ENCODE measurements at places on chromosomes 12 and 14.

- DNase-seq: no peak
Measured at GRCh38 chr12:109897029-109897428, 3.0 kb upstream of the TCHP start.

- DNase-seq: peak; percentile 24
Measured at GRCh38 chr14:33307691-33308251, 369.1 kb downstream of the NPAS3 start.

DNA sequence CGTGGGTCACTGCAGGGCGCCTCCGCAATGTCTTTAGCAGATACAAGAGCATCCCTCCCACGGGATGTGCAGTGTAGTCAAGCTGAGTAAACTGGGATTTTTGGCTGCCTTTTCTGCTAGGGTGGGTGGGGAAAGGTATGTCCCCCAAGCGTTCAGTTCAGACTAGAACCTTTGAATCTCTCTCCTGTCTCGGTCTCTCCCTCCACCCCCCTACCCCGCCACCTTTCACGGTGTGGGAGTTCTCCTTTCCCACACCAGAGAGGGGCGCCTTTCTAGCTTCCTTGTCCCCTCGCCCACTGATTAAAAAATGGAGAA is 525 bp upstream of the FAR2 start:
- no peak for DNase-seq

DNA sequence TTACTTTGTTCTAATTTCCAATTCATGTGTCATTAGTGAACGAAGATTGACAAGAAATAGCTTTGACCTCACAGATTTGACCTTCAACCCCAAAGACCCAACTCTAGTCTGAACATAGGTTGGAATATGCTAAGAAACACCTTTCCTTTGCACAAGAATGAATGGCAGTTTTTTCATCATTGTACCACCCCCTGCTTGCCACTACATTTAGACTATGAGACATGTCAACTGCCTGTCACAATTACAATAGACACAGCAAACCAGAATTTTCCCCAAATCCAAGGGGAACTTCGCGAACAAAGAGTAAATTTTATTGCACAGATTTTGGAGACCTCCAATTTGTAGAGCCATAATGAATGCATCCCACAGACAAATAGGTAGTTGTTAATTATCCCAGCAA is 535.4 kb downstream of the PRKD1 start:
- no peak for DNase-seq

DNA sequence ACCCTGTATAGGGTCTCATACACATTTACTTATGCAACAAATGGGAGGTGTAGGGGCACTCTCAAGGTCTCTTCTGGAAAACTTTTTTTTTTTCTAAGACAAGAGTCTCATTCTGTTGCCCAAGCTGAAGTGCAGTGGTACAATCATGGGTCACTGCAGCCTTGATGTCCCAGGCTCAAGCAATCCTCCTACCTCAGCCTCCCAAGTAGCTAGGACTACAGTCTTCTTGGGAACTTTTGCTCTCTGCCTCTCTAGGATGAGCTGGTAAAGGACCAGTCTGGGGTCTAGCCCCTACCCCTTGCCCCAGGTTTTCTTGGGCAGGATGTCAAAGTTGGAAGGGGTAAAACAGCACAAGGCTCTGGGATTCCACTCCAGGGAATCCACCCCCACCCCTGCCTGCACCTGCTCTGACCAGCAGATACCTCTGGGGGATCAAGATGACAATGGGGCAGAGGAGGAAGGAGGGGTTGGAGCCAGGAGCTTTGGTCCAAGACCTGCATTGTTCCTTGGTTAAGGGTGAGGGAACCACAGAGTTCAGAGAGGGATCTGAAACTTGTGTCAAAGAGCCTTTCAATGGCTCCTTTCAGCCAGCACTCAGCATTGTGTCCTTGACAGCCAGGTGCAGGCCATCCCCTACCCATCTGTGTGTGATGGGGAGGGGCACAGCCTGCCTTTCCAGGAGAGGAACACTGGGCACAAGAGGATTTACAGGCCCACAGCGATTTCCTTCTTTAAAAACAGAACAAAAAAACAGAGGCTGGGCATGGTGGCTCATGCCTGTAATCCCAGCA is 12.2 kb downstream of the CTDSP2 start:
- no peak for DNase-seq

GRCh38 chr14:43001731-43002130 is 1395.1 kb downstream of the LRFN5 start:
- DNase-seq: no peak

DNA sequence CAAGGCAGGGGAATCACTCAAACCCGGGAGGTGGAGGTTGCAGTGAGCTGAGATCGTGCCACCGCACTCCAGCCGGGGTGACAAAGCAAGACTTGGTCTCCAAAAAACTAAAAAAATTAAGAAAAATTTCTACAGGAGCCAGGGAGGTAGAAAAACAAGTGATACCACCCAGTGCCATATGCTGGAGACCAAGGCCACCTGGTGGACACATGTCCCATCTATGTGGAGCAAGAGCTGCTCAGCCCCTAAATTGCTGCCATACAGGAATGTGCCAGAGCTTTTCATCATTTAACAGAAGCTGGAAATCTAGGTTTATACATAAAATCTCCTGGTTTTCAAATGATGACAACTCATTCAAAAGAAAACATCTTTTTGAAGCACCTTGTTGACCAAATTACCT is 61.4 kb upstream of the ELK3 start:
- no peak for DNase-seq

DNA sequence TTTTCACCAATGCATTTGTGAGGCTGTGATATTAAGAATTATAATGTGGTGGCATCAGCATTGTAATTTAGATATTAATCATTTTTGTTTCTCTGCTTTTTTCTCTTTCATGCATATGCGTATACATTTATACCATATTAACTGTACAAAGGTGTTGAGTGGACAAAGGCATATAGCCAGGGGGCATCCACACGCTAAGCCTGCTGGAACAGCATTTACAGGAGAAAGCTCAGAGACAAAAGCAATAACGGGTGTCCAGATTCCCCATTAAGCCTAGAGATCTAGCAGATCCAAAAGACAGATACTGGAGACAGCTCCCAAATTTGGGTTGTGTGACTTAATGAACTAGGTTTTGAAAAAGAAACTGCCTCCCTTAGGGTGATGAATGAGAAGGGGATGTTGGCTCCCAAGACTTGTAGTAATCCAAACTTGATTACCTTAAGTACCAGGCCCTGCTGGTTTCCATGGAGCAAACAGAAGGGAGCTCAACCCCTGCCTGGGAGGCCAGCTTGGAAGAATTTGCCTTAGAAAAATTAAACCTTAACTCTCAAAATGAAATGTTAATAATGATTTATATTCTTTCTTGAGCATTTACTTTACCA is 181.9 kb downstream of the SLC6A15 start:
- no peak for DNase-seq

- no peak for DNase-seq
Measured at GRCh38 chr12:92400006-92400405, 254.4 kb upstream of the BTG1 start.

- no peak for DNase-seq
Measured at GRCh38 chr14:88166616-88167015, 156.5 kb downstream of the KCNK10 start.

- peak; percentile 21 for DNase-seq
Measured at GRCh38 chr12:6363330-6364043, 11.9 kb downstream of the SCNN1A start.

DNA sequence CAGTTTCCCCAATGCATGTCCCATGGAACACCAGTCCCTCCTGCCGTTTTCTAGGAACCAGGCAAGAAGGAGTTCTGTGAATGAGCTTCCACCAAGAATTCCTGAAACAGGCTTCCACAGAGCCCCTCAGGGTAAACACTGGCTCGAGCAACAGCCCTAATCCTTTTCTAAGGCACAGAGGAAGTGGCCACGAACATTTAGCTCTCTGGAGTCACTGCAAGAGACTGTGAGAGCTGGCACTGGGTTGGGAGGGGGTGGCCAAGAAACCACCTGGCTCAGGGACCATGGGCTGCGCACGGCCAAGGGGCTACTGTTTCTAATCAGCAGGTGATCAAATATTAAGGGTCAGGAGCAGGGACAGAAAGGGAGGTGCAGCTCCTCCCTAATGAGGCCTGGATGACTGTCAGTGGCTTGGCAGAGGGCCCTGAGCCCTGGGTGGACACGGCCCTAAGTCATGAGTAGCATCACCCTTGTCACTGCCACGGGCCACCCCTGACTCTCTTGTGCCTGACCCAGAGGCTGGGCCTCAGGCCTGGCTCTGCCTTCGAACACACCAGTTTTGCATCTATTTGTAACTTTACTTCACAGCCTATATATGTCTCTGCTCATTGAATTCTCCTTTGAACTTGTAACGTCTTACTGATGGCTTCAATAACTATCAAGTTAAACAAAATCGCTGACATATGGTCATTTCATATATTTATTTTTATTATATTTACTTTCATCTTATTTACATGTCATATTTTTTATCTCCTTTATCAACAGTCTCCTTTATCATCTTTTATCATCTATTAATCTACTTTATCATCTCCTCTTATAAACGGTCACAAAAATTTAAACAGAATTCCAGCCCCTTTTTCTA is 154.0 kb downstream of the DICER1 start:
- no peak for DNase-seq

DNA sequence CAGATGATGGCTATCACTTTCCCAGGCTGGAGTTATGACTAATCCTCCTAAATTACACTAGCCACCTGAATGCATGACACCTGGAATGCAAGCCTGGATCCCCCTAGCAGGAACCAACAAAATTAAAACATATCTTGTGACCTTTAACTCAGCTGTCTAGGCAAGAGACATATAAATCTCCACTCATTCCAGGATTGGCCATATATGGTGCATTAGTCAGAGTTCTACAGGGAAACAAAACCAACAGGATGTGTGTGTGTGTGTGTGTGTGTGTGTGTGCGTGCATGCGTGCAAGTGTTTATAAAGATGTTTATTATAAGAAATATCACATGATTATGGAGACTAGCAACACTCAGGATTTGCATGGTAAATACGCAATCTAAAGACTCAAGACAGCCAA is 212.8 kb downstream of the KIF21A start:
- no peak for DNase-seq

DNA sequence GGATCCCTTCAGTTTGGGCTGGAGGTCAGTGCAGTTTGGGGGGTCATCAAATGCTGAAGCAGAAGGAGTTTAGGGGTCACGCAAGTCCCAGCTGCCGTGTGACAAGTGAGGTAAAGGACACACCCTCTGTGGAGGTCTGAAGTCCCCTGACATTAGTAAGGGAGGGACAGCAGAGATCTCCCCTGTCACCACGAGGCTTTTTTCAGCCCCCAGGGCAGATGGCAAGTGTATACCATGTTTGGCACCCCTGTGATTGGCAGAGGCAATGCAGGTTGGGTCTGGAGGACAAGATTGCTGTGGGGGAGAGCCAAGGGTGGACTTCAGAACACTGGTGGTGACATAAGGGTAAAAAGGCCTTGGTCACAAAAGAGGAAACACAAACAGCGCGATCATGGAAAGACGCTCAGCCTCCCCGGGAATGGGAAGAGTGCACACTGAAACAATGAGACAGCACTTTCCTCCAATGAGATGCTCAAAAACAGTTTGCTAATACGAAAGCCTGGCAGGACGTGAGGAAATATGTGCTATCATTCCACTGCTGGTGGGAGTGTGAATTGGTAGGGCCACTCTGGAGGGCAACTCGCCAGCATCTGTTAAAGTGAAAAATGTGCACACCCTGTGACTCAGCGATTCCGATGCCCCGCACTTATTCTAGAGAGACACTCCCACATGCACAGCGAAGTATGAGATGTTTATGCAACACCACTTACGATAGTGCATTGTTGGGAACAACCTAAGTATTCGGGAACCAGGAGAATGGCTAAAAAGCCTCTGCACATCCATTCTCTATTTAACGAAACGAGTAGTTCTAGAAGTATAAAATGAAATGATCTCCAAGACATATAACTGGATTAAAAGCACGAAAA is 14.4 kb upstream of the CD27 start:
- no peak for DNase-seq

DNA sequence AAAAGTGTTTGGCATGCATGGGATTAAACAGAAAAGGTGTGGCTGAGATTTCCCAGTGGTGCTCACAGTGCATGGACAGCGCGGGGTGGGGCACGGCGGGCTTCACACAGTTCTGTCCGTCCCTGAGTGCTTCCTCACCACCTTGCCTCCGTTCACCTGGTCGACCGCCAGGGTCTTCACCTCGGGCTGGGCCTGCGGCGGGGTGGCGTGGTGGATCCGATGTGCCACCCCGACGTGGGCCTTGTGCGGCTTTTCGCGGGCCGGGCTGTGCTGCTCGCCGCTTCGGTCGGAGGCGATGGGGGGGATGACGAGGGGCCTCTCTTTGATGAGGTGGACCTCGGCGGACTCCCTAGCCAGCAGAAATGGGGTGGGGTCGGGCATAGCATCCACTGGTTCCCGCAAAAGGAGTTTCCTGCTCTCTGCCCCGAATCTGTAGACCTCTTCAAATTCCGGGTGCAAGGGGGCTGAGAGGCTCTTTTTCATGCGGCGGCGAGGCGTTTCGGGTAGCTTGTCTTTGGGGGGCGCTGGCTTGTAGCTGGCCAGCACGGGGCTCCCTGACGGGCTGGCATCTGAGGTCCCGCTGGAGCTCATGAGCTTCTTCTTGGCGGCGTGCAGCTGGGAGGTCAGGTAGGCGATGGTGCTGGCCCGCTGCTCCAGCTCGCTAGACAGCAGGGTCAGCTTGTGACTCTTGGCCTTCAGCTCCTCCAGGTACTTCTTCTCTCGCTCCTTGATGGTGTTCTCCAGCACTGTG is 35.5 kb downstream of the CCDC92 start:
- DNase-seq: no peak

GRCh38 chr14:51999084-51999483 is 9.7 kb downstream of the RTRAF start:
- DNase-seq: no peak

GRCh38 chr12:60191676-60192359 is 596.0 kb downstream of the SLC16A7 start:
- DNase-seq: no peak

- DNase-seq: no peak
Measured at GRCh38 chr14:88005050-88005481, at the start of gene GPR65. Gene GPR65, plus strand, starts transcription at chr14:88005135. Its CDS starts 5,713 bp downstream, at chr14:88010848.

DNA sequence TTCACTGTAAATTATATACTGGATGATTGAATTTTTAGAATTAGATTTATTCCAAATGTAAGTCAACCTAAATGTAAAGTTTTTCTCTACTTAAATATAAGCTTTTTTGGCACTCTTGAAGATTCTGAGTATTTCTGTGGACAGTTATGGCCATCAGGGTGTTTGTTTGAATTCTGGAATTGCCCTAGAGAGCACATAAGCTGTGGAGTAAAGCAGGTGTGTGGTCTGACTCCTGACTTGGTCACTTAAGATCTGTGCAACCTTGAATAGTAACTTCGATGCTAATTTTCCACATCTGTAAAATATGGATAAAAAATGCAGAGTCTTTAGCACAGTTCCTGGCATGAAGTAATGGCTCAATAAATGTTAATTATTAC is 64.4 kb downstream of the FUT8 start:
- DNase-seq: no peak

DNA sequence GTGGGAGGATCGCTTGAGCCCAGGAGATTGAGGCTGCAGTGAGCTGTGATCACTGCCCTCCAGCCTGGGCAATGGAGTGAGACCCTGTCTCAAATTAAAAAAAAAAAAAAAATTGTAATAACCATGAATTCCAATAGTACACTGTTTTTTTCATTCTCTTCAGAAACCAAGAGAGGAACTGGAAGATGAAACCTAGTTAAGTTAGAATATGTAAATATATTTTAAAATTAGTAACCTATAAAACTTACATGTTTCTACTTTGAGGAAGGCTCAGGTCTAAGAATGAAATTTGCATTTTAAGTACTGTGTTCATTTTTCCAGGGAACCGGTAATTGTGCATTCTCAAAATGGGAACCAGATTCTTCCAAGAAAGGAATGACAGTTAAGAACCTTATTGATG is 18.8 kb downstream of the KNTC1 start:
- no peak for DNase-seq

Data from hypothalamus (tissue), 51 donors.